ENCODE measurements at places on chromosomes 1 and 21.

- no peak for DNase-seq
These were observed 4.4 kb downstream of the CCN1 start for GRCh38 chr1:85584923-85585322.

DNA sequence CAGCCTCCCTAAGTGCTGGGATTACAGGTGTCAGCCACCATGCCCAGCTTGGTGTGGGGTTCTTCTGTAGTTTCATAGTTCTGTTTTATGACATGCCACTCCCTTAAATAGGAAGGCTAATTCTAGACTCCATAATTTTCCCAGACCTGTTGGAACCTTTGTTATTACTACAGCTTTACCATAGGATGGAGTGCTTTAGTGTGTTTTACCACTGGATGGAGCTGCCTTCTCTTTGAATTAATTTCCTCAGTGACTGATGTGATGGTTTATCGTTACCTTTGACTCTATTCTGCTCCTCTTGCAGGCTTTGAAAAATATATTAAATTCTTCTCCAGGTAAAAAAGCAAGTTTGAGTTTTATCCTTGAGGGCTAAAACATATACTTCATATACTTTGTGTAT is 84.6 kb upstream of the NEK7 start:
- no peak for DNase-seq

DNA sequence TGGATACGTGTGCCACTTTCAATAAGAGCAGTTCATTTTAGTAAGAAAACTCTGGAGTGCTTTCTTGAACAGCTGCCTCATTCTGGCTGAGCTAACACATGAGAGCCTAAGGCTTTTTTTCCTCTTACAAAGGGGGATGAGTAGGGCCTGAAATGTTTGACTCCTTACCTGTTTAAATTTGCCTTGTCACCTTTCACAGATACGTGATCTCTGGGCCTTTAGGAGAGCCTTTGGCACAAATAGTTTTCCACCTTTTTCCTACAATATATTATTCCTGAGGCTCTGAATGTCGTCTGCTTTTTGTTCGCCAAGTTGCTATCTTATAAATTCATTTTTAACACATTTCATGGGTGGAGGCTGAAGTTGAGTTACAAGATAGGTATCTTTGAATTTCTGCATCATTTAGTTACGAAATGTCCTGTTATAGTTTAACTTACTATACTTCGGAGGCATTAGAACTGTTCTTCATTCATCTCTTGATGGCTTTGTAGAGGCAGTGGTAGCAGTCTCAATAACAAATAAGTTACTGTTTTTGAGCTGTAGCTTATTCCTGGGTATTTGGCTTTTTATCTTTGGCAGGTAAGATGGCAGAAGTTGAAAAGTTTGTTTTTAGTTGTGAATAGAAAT is 17.2 kb downstream of the UBAP2L start:
- no peak for DNase-seq

- DNase-seq = no peak
These were observed 17.8 kb downstream of the THEM4 start for GRCh38 chr1:151891512-151891911.

DNA sequence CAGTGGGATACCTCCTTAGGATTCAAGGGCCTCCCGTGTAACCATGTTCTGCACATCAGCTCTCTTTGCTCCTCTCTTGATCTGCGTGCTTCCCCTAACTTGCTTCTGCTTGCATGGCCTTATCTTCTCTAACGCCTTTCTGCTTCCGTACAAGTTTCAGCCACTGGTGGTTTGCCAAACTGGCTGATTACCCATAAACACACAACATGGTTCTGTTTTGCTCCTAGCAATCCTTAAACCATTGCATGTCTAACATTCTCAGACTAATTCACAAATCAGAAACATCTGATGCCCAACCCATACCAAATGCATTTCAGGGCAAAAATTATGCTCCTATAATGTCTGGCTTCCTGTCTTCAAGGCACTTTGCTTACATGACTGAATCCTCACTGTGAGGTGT is 166.4 kb downstream of the PBX1 start:
- no peak for DNase-seq

- DNase-seq = no peak
These were observed 94.8 kb upstream of the USP24 start for GRCh38 chr1:55309786-55310504.

- no peak for DNase-seq
These were observed 96.6 kb downstream of the SEC16B start for GRCh38 chr1:177873238-177873637.

DNA sequence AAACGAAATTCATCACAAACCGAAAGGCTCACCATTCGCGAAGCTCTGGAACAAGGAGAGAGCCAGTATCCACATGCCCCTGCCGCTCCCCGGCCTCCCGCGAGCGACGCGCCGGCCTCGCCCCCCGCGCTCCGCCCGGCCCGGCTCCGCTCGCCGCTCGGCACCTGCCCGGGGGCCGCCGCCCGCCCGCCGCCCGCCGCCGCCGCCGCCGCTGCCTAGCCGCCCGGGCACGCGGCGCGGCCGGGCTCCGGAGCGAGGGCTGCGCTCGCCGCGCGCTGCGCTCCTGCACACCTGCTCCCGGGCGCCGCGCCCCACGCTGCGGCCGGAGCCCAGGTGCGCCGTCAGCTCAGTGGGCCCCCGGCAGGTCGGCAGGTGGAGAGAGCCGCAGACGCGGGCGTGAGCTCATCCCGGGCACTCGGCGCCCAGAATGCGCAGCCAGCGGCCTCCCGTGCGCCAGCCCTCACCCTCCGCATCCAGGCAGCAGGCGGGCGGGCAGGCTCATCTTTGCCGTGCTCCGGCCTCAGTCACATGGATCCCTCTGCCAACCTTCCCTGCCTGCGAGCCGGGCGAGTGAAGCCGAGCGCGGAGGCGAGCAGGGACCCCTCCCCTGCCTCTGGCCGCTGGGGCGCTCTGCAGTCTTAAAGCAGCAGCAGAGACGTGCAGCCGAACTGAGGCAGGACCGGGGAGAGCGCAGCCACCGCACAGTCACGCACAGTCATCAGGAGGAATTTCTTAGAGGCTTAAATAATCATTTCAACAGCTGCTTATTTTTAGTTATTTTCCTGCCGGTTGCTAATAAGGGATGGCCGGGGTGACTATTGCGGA is at the start of gene DSCAM:
TSS of gene DSCAM (minus strand) at position 572 of the 825 bp plus-strand sequence. CDS start at position 75, 497 bp downstream.
- no peak for DNase-seq

GRCh38 chr1:119611701-119612113 is 36.4 kb downstream of the ZNF697 start:
- DNase-seq = no peak

- DNase-seq = no peak
These were observed 406.9 kb upstream of the NCAM2 start for GRCh38 chr21:20591284-20591683.
